Stromal cell of bone marrow (primary cell): ENCODE measurements at places on chromosomes 2 and 18.

DNA sequence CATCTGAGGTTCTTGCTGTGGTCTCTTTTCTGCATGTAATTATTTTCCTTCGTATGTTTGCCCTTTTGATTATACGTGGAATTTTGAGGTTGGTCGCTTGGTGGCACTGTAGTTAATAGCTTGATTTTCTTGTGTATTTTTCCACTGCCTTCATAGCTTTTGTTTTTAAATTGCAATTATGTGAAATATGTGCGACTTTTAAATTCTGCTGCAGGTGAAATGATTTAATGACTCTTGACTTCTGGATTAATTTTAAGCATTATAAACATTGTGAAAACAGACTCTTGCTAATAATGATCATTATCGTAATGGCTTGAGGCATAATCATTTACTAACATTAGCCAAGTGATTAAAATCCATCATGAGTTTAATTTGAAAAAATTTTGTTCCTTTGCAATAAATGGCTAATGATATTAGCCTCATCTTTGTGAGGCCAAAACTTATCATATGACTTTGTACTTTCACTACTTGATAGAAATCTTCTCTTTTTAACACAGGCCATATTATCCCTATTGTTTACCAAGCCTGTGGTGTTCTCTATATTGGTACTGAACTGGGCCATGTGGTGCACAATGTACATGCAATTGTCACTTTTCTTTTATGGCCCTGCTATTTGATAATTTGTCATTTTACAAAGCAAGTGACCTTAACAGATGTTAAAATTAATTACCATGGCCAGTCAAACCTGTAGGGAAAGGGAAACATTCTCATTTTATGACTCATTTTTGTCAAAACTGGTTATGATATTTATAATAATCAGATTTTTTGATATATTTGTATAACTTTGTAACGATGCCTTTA, 62.8 kb upstream of the NEUROD1 start:
- peak; percentile 47 for DNase-seq

DNA sequence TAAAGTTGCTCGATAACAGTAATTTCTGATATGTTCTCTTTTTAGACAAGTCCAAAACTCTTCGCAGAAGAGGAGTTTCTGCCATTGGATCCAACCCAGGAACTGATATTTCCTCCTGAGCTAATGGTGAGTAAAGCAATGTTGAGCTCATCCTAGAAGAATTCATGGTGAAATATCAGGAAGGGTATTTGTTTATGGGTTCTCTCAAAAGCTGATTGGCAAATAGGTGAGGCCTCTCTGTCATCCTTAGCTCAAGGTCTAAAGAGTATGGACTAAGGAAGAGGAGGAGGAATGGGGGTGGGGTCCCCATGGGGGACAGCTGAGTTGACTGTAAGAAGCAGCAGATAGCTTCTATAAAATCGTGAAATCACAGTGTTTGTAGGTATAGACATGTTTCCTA, 18.2 kb downstream of the AOX1 start:
- no peak for DNase-seq

DNA sequence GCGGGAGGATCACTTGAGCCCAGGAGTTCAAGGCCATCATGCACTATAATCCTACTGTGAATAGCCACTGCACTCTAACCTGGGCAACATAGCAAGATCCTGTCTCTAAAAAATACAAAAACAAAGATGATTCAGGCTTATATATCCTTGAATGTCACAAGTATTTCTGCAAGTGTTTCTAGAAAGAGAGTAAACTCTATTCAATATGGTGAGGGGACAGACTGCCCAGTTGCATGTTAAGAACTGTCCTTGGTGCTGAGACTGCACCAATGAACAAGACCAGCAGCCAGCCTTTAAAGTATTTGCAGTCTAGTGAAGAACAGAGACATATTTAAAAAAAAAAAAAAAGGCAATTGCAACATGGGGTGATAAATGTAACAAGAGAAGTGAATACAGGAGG, 16.4 kb downstream of the MAP3K19 start:
- DNase-seq, result no peak

DNA sequence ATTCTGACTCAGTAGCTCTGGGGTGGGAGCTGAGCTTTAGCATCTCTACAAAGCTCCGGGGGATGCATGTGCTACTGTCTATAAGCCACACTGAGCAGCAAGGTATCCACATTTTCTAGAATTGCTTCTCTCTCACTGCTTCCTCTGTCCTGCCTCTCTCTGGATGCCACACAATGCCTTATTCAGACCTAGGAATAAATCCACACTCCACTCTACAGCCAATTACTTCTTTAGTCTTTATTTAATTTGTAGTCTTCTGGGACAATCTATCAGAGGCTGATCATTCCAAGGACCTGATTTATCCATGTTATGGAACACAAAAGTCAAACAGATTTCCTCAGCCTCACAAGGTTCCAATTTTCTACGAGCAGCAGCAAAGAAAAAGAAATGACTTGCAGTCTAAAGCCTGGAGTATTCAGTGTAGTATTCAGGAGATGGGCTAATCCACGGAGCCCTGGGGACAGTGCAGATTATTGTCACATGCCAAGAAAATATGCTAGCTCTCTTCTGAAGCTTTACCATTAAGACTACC, 4.4 kb downstream of the BCL2 start:
- no peak for DNase-seq

DNA sequence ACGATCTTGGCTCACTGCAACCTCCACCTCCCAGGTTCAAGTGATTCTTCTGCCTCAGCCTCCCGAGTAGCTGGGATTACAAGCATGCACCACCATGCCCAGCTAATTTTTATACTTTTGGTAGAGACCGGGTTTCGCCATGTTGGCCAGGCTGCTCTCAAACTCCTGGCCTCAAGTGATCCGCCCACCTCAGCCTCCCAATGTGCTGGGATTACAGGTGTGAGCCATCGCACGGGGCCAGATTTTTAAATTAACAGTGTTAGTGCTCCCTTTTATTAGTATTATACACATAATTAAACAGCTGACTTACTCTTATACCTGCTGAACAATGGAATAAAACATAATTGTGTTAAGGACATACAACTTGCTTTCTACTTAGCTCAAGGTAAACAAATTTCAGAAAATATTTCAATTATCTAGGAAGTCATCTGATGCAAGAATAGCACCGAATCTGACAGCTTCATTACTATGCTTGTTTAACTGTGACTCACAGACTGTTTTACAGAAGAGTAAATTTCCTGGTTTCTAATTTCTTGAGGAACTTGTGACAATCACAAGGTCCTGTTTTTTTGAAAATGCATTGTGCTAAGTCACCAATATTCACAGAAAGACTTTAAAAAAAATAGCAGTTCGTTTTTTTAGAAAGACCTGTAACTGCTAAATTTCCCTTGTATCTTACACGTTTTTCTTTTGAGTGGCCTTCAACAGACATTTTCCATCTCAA, 51.2 kb downstream of the SPIRE1 start:
- peak; percentile 64 for DNase-seq

DNA sequence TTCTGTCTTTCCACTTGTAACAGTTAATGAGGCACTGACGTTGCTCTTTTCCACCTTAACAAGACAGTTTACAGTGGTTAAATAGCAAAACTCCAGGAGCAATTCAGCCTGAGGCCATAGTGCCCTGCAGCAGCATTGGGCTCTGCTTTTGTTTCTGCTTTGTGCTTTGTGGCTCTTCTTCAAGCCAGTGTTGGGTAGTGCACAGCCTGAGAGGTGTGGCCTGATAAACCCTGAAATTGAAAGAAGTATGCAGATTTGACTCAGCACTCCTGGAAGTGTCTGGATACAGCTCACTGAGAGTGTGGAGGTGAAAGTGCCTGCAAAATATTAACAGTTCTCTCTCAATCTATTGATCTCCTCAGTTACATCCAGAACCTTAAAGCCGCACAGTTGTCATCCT, 63.0 kb downstream of the STK25 start:
- DNase-seq, result no peak

DNA sequence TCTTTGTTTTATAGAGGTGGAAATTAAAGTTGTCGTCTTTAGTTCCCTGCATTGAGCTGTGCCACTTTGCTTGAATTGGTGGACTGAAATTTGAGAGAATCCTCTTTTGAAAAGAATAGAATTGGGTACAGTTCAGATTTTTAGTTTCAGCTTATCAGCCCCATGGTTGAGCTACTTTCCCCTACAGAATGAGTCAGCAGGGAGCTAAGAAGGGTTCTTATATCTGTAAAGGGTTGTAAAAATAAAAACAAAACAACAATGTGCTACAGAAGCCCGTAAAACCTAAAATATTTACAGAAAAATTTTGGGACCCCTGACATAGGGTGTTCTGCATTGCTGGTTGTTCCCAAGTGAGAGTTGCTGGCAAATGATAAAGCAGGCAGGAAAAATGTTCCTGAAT, 12.6 kb downstream of the SLC20A1 start:
- DNase-seq, result no peak
